ENCODE measurements at places on chromosomes 13 and 19.
A peak's percentile ranks its signal among the peaks of the same experiment; 100 is the strongest.

DNA sequence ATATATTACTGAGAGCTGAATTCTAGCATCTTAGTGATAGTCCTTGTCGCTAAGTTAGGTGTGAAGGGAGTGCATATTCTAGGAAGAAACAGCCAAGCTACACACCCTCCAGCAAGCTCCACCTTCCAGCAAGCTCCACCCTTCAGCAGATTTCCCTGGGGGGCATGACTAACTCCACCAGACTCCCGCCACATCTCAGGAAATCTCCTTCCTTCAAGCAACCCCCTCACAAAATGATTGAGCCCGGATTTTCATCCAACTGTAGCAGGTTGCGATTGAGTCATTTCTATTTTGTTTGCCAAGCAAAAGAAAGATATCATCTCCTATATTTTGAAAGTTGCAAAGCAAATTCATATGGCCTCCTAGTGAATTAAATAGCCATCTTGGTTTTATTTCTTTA lies 162.1 kb upstream of the TMTC4 start:
- DNase-seq = no peak

GRCh38 chr13:77345150-77345780 lies 18.4 kb upstream of the MYCBP2 start:
- DNase-seq = no peak

DNA sequence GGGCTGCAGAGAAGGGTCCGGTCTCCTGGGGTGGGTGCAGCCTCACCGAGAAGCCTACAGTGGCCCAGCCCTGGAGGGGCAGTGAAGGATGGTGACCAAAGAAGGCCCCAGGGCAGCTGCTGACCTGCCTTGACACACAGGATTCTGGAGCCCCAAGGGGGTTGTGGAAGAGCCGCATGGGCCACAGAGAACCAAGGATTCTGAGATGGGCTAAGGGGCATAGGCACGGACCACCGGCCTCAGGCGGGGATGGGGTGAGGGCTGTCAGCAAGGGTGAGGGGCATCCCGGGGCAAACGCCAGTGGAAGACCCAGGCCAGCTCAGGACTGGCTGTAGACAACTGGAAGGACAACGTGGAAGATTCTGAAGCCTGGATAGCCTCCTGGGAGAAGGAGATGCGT lies 151.6 kb downstream of the TEX29 start:
- DNase-seq = no peak

- DNase-seq = peak; percentile 86
Observed at GRCh38 chr19:18594096-18594823, 5.7 kb downstream of the REX1BD start.

- DNase-seq = no peak
Observed at GRCh38 chr13:38784036-38784880, 97.4 kb downstream of the FREM2 start.

DNA sequence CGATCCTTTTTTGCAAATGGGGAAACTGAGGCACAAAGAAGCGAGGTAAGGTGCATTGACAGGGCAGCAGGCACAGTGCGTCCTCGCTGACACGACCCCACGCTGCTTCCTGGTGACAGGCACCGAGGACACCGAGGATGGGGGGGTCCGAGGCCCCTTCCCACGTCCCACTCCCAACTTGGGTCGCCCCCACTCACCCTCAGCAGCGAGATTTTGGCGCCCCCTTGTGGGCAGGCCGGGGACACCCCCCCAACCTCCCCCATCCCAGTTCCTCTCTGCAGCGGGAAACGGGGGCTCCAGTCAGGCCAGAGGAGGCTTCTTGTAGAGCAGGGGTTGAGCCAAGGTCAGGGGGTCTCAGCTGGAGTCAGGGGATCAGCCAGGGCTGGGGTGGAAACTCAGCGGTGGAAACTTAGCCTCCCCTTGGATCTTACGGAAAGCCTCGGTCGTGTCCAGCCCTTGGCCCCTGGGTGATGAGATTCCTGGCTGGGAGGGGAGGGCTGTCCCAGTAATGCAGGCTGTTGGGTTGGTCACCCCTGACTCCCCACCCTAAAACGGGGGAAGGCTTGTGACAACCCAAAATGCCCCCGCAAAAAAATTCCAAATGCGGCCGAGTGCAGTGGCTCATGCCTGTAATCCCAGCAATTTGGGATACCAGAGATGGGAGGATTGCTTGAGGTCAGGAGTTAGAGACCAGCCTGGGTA lies 8.2 kb downstream of the SMIM24 start:
- DNase-seq = no peak

DNA sequence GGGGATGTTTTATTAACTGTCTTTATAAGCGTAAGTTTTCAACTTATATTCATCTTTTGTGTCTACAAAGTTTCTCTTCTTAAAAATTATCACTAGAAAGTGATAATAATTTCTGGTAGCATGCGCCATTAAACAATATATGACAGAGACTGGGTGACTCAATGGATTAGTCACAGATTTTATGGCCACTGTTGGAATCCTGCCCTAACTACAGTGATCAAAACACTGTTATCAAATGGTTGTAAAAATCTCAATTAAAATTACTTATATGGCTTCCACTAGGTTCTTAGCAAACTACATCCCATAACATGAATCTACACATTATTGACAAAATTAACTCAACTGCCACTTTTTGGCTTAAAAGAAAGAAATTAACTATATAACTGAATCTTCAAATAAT lies 350.0 kb downstream of the DACH1 start:
- no peak for DNase-seq

DNA sequence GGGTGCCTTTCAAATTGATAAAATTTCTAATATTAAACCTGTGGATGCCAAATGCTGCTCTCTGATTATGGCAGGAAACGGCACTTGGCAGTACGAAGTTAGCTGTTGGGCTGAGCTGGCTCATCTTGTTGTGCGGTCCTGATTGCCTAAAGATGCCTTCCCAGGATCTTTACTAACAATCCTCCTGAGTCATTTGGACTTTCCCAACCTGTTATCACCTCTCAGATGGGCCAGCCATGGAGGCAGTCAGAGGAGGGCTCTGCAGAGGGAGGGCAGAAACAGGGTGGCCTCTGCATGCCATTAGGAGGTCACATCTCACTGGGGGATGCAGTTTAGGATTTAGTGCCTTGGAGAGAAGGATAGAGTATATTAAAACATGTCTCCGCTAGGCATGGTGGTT lies 27.3 kb downstream of the ALOX5AP start:
- no peak for DNase-seq

GRCh38 chr13:36131222-36131930 lies at the start of gene DCLK1:
TSS of gene DCLK1 (minus strand) at chr13:36131382.
- DNase-seq = peak; percentile 87

DNA sequence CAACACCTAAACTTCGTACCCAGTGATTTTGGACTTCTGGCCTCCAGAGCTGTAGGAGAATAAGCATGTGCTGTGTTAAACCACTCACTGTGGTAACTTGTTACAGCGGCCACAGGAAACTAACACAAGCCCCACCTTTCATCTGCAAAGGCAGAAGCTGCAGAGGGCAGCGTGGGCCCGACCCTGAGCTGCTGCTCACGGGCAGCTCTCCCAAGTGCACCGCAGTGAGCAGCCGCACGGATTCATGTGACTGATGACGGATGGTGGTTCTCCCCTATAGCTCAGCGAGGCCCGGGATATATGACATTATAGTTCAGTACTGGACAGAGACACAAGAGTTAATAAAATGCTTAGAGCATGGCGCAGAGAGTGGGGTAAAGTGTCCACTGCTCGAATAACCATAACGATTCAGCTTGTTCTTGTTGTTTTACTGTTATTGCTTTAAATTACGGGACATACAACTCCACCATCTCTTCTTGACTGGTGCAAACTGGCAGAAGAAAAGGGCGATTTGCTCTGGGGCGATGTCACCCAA lies 21.9 kb downstream of the VRK3 start:
- DNase-seq = peak; percentile 39

DNA sequence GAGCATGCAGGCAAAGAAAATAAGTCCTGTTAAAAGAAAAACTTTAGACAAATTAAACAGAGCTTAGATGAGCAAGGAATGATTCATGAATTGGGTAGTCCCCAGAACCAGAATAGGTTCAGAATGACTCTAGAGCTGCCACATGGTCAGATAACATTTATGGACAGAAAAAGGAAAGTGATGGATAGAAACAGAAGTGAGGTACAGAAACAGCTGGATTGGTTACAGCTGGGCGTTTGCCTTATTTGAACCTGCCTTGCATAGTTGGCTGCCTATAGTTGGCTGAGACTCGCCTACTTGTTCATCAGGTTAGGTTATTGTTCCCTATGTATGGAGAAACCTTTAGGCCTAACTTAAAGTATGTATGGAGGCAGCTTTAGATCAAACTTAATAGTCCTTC lies 35.4 kb downstream of the WDFY2 start:
- DNase-seq = no peak

DNA sequence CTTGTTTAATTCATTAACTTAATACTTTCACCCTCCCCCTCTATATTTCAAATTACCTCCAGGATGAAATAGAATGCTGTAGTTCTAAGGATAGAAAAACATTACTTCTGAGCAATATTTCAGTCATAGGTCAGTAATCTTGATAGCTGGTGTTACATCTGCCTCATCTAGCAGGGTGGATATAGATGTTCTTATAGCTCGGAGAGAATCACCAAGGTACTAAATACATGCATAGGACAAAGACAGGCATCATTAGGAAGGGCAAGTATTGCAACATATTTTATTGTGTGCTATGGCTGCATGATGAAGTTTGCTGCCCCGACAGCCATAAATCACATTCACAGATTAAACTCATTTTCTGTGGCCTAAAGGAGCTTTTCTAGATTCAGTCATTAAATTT lies 601.0 kb downstream of the FGF9 start:
- no peak for DNase-seq

GRCh38 chr19:33819506-33819879 lies 22.8 kb downstream of the KCTD15 start:
- no peak for DNase-seq

DNA sequence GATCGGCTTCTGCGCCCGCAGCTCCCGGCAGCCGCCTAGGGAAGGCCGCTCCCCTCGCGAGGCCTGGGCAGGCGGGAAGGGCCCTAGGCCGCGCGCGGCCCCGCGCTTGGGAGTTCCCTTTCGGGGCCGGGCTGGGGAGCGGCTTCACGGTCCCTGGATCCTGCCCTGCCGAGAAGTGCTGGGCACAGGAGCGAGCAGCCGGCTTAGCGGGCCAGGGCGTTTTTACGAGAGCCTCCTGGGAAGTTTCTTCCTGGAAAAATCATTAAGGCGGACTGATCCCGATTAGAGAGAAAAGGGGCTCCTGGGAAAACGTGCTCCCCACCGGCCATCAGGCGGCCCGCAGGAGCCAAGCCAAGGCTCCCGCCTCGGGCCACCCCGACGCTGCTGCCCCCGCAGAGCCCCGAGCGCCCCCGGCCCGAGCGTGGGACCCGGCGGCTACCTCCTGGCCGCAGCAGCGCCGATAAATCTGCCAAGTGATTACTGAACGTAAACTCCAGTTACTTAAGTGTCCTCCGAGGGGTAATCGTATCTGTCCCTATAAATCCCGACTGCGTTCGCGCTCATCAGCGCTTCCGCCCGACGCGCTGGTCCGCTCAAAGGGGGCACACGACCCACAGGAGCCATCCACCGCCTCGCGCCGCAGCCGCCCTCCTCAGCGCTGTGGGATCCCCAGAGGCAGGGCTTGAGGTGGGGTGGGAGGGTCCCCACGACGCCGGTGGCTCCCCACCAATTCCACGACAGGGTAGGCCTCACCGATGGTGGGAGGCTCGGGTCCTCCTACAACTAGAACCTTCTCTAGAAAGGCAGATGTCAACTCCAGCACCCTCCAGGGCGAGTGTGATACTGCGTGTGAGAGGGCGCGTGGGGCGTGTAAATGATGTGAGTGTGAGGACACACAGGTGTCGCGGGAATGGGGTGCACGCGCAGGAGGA lies 2.8 kb downstream of the ZIC5 start:
- no peak for DNase-seq

DNA sequence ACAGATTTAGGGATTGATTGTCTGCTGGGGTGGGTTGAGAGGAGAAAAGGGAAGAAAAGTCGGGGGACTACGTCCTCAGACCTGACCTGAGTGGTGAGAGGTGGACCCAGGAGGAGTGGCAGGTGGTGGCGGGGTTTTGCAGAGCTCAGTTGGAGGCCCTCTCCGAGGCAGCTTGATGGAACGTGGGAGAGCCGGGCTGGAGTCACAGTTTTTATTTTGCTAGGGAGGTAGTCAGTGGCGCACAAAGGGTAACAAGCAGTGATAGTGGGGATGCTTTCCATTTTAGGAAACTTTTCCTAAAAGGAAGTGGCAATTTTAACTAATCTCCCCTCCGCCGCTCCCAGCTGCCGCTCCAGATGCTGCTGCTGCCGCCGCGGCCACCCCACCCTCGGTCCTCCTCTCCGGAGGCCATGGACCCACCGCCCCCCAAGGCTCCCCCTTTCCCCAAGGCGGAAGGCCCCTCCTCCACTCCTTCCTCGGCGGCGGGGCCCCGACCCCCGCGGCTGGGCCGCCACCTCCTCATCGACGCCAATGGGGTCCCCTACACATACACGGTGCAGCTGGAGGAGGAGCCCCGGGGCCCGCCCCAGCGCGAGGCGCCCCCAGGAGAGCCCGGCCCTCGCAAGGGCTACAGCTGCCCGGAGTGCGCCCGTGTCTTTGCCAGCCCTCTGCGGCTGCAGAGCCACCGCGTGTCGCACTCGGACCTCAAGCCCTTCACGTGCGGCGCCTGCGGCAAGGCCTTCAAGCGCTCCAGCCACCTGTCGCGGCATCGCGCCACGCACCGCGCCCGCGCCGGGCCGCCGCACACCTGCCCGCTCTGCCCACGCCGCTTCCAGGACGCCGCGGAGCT lies 1.1 kb upstream of the ZNF581 start:
- peak; percentile 49 for DNase-seq

- DNase-seq = no peak
Observed at GRCh38 chr13:26247011-26247410, 6.9 kb upstream of the CDK8 start.
